ENCODE measurements at places on chromosomes 7 and 10.

DNA sequence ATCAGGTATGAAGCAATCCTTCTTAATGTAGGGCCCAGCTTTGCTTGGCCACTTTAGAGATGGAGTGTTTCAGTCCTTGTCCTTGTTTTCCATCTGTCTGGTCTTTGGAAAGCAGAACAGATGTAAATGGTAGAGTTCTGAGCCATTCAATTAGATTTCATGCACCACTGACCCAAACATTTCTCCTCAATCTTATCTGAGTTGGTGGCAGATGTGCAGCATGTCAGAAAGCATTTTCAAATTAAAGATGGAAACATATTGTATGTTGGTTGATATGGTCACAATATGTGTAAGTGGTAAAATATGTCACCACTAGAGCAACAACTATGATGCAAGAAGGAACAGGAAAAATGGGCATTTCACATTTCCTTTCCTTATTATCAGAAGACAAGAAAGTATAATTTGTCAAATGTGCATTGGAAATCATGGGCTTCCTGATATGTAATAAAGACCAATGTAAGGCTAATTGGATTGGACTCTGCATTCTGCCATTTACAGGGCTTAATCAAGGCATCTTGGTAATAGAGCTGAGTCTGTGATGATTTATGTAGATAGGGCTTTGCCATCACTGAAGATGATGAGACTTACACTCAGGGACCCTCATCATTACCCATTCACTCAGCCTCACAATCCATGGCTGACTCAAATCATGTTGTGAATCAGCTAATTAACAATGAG, 750.7 kb downstream of the NRG3 start:
- DNase-seq: no peak

- no peak for DNase-seq
Observed at GRCh38 chr10:11653758-11654471, 42.5 kb upstream of the USP6NL start.

GRCh38 chr7:55129541-55130394, 111.0 kb downstream of the EGFR start:
- DNase-seq: no peak

GRCh38 chr7:49424109-49424508, 349.3 kb upstream of the VWC2 start:
- no peak for DNase-seq

- DNase-seq: no peak
Observed at GRCh38 chr7:92674379-92674778, 84.2 kb upstream of the FAM133B start.

DNA sequence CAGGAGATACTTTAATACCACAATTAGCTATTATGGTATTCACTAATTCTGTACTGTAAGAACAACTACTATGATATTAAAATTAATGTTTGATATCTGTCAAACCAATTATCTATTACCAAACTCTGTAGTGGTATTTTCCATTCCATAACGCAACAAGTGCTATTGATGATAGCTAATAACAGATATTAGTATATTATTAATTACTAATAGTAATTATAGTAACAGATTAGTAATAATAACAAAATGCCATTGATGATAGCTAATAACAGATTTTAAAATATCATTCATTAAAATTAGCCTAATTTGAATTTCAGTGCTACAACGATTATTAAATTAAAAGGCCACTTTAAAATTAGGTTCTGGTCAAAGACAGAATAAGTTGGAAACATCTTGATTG, 93.5 kb downstream of the BTRC start:
- no peak for DNase-seq

- no peak for DNase-seq
Observed at GRCh38 chr10:9219860-9220259, 1165.4 kb downstream of the GATA3 start.

GRCh38 chr10:27680691-27681605, 64.7 kb downstream of the MKX start:
- DNase-seq: no peak

DNA sequence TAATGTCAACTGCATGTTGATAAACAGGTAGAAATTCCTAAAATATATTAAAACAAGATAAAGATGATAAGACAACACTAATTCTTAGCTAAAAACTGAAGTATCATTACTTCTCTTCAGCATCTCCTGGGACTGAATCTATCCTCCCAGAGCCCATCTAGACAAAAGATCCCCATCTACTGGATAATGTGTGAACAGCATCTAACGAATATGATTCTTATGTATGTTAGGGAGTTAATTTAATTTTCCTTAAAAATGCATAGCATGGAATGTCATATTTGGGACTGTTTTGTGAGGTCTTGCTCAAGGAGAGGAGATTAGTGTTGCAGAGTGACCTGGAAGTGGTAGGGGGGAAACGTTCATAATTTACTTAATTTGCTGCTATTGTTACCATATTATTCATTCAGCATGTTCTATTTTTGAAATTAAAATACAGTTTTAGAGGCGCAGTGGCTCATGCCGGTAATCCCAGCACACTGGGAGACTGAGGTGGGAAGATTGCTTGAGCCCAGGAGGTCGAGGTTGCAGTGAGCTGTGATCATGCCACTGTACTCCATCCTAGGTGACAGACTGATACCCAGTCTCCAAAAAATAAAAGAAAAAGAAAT, 305.1 kb upstream of the CSTF2T start:
- DNase-seq: no peak

DNA sequence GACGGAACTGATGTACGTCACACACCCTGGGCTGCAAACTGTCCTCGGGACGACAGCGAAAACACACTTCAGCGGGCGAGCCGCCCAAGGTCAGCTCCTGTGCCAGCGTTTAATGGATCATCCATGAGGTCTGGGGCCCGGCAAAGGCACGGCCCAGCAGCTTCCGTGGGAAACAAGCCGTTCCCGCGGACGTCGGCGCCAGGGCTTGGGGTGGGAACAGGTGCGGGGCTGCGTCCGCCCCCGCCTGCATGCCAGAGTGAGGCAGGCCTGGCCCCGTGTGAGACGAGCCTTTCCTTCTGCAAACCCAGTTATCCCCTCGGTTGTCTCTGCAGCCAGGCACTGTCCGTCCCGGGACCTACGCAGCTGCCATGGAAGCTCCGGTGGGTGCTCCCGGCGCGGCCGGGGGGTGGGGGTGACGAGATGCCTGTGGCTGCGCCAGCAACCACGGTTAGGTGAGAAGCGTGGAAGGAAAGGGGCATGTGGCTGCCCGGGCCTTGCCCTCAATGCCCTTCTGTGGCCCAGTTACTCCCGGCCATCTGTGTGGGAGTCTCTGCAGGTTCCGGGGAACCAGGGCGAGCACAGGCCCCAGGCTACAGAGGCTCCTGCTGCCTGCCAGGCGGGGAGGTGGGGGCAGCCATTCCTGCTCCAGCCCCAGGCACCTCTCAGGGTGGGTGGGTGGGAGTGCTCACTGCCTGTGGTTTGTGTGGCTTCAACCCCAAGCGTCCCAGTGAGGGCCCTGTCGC, 42.2 kb upstream of the PDGFA start:
- no peak for DNase-seq

DNA sequence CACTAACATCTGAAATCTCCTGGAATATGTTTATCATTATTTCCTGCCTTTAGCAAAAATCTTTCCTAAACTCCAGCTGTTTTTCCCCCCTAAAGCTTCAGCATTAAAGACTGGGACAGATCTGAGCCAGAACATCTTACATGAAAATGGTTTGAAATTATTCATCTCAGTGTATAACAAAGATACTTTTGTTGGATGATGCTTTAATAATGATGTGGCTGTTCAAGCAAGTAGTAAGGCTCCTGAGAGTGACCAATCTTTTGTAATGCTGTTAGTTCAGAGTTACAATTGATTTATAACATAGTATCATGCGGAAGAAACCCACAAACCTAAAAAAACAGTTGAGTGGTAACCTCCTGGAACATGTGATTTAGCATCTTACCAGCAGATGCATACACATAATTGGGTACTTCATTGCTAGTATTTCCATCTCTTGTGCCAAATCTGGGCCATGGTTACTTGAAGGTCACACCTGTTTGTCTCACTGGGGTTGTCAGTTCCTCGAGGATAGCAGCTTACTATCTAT, 1.5 kb downstream of the BZW2 start:
- no peak for DNase-seq

- DNase-seq: no peak
Observed at GRCh38 chr7:16651396-16652239, 5.6 kb downstream of the BZW2 start.

GRCh38 chr10:10967581-10968256, 50.0 kb upstream of the CELF2 start:
- no peak for DNase-seq

DNA sequence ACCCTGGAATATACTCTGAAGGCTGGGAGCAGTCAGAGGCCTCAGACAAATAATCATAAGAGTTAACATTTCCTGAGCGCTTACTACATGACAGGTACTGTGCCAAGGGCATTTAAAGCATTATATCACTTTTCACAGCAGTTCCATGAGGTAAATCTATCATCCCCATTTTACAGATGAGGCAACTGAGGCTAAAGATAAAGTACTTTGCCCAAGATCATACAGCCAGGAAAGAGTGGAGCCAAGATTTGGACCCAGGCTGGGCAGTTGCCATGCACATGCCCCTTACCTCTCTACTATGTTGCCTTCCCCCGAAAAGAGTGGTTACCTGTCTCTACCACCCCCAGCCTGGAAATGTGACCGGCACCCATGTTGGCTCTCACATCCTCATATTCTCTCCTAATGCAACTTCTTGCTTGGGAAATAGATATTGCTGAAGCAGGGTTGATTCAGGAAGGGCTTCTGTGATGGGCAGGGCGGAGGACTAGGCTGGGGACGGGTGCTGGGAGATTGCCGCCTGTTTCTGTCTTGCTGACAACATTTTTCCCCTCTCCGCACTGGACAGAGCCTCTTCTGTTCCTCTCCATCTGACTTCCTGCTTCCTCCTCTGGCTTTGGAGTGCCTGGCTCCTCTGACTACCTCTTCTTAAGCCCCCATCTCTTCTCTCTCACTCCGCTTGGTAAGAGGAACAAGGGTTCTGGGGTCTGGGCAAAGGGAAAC, 13.8 kb downstream of the SMO start:
- DNase-seq: no peak

GRCh38 chr10:123462246-123462645, 203.9 kb upstream of the GPR26 start:
- DNase-seq: no peak

GRCh38 chr7:106858618-106859532, 6.2 kb upstream of the PIK3CG start:
- no peak for DNase-seq

- DNase-seq: no peak
Observed at GRCh38 chr7:14687241-14687640, 215.3 kb downstream of the DGKB start.

- DNase-seq: no peak
Observed at GRCh38 chr10:92693534-92693893, 3.8 kb downstream of the HHEX start.

GRCh38 chr10:71368643-71369042, 28.1 kb upstream of the CDH23 start:
- no peak for DNase-seq

- DNase-seq: no peak
Observed at GRCh38 chr7:23332910-23333612, 33.9 kb downstream of the MALSU1 start.
